ENCODE measurements at places on chromosomes 3 and 15.
A peak's percentile ranks its signal among the peaks of the same experiment; 100 is the strongest.

- ATAC-seq: no peak
These were observed 17.7 kb downstream of the MAGEF1 start for GRCh38 chr3:184694133-184694665.

DNA sequence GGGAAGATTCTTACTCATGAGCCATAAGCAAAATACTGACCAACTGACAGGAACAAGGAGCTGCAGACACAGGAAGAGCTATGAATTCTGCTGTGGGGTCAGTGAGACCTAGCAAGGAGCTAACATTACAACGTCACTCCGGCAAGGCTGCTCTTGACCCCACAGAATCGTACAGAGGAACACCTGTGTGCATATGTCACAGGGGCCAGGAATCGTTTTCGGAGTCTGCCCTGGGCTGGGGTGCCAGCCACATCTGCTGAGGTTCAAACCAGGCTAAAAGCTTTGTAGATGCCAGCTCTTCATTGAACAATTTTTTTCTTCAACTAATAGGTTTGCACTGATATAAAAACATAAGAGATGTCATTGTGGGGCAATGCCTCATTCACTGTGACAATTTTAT is 82.6 kb downstream of the LRRK1 start:
- ATAC-seq: no peak

DNA sequence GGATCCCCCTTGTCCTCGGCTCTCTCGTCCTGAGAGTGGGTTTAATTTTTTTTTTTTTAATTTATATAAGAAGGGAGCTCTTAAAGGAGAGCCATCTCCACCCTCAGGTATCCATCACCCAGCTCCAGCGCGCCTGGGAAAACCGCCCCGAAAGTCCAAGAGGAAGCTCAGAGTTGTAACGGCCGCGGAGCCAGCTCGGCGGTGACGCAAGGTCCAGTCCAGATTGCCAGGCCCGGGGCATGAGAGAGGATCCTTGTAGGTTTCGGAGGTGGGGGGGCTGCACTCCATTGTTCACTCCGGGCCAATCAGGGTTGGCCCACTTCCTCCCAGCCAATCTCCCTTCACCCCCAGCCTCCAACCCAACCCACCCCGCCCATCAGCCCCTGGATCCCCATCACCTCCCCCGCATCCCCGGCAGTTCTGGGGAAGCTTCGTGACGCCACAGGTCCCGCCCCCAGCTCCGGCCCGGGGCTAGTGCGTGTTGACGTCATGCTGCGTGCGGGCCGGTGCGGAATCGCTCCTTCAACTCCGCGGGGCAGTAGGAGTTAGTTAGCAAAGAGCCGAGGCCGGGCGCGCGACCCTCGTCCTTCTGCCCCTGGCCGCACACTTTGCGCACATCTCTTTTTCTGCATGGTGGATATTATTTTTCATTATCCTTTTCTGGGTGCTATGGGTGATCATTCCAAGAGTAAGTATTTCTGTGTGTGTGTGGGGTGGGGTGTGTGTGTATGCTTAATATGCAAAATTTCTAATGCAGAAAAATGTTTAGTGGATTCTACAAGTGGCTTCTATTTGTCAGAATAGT is at the start of gene ISL2:
Gene ISL2 (plus strand): TSS at position 520 of the 805 bp plus-strand sequence. CDS start 111 bp downstream, at position 631.
- ATAC-seq: peak; percentile 77

GRCh38 chr3:144692488-144692887 is 720.9 kb downstream of the DIPK2A start:
- ATAC-seq: no peak

GRCh38 chr3:143084856-143085731 is 34.5 kb upstream of the CHST2 start:
- no peak for ATAC-seq

GRCh38 chr15:93028111-93028631 is 60.8 kb downstream of the RGMA start:
- peak; percentile 10 for ATAC-seq

GRCh38 chr3:12479919-12480427 is 4.3 kb upstream of the TSEN2 start:
- ATAC-seq: no peak

GRCh38 chr15:41944313-41944940 is 27.9 kb downstream of the EHD4 start:
- ATAC-seq: peak; percentile 82

GRCh38 chr15:67121644-67122605 is 56.5 kb downstream of the SMAD3 start:
- ATAC-seq: no peak

GRCh38 chr15:93200081-93200836 is 111.2 kb upstream of the RGMA start:
- ATAC-seq: no peak

DNA sequence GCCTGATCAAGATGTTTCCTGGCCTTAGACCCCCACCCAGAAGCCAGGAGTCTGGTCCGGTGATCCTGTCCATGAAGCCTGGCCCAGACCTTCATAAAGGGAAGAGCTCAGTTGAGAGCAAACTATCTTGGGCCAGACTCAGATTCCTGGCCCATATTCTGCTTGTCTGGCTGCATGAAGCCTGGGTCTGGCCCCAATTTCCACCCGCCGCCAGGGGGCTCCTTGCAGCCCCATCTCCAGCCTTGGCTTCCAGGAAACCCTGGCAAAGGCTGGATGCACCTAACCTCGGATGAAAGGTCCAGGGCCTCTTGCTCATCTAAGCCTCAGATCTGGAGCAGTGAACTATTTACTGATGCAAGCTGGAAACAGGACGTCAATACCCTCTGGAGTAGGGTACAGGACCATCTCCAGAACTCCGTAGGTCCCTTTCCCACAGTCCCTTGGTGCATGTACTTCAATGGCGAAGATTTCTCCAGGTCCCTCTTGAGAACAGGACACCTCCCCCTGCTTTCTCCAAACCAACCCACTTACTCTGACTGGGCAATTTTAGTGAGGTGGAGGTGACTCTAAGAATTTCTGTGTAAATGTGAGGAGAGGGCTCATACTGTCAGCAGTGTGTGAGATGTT is 5.6 kb downstream of the FOXL2 start:
- ATAC-seq: no peak

- ATAC-seq: peak; percentile 81
These were observed 11.5 kb upstream of the TIMP4 start for GRCh38 chr3:12170207-12170606.

- ATAC-seq: no peak
These were observed 9.2 kb downstream of the BBX start for GRCh38 chr3:107531917-107532469.

DNA sequence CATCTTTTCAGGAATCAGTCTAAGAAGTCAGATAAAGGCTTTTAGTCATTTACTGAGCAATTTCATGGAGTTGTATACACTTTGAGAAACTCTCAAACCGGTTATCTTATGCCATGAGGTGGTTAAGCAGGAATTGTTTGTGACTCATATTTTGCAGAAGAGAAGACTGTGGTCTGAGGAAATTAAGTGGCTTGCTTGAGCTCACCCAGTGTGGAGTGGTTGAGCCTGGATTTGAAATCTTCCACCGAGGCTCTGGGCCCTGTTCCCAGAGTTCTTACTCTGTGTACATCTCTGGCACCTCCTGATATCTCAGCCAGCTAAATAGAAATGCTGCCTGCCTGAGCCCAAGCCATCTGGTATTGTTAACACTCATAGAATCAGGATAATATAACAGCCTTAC is 37.8 kb upstream of the BCL6 start:
- ATAC-seq: no peak

GRCh38 chr15:43143203-43143941 is 10.0 kb downstream of the TMEM62 start:
- no peak for ATAC-seq

DNA sequence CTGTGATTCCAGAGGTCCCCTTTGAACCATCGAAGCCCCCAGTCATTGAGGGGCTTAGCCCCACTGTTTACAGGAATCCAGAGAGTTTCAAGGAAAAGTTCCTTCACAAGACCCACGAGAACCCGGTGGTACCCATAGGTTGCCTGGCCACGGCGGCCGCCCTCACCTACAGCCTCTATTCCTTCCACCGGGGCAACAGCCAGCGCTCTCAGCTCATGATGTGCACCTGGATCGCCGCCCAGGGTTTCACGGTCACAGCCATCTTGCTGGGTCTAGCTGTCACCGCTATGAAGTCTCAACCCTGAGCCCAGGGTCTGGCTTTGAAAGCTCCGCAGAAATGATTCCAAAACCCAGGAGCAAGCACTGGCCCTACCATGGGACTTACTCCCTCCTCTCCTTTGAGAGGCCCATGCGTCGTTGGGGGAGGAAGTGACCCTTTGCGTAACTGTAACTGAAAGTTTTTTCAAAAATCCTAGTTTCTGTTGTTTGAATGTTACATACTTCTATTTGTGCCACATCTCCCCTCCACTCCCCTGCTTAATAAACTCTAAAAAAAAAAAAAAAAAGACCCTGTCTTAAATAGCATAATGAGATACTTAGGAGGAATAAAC is 85.1 kb upstream of the CSPG5 start:
- no peak for ATAC-seq

DNA sequence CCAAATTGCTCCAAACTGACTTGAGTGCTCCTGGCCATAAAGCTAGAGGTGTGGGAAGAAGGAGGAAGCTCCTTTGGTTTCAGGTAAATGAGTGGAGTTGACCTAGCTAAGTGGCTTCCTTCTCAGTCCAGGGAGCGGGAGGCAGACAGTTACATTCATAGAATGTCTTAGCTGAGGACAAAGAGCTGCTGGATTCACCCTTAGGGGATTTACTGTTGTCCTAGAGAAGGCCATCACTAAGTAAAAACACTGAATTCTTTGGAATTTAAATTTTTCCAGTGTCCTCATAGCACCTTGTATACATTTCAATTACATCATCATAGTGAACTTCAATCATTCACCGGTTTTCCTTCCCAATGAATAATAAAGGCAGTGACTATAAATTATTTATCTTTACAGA is 27.3 kb upstream of the NANOGP8 start:
- no peak for ATAC-seq

- no peak for ATAC-seq
These were observed 257.5 kb upstream of the LRTM1 start for GRCh38 chr3:55185380-55185779.

GRCh38 chr3:65758876-65759598 is 279.7 kb downstream of the MAGI1 start:
- no peak for ATAC-seq

GRCh38 chr3:194019398-194020165 is 116.4 kb upstream of the HES1 start:
- peak; percentile 31 for ATAC-seq

DNA sequence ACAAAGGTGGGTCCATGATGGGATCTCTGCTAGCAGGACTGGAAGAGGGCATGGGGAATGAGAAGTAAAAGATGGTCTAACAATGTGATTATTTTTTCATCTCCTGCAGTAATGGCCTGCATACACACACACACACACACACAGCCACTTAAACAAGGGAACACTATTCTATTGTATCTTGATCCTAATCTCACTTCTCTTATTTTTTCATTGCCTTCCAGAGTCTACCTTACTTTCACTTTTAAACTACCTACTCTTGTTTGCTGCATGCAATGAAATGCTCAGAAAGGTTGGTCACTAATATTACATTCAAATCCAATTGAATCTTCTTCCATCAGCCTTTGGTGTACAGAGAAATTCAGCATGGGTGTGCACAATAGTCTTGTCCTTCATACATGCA is 853.8 kb downstream of the IGSF11 start:
- ATAC-seq: no peak

DNA sequence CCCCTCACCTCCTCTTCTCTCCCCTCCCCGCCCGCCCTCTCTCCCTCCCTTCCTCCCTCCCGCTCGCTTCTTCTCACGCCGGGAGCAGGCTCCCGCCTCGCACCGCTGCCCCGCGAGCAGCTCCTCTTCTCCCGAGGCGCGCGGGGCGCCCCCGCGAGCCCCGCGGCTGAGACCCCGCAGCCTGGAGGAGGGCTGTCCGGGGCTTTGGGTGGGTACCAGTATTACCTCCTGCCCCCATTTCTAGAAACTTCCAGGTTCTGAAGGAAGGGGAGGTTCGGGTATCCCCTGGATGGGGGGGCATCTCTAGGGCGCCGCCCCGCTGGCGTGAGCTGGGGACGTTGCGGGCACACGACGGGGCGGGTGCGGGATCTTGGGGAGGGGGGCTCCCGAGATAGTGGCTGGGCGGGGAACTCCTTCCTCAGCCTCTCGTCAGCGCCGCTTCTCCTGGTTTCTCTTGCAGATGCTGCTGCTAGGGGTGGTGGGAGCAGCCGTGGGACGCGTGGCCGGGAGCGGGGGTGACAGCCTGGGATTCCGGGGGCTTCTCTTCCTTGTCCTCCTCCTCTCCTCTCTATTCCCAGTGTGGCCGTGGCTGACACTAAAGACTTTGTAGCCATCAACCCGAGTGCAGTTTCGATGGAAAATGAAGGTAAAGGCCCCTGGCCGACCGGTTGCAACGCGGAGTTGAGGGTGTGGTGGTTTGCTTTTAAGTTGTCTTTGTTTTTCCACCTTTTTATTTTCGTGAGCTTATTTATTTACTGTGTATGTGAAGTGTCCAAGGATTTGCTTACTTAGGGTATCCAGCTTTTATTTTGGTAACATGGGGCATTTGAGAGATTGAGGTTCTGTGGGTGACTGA is 474 bp downstream of the ATP2C1 start:
- ATAC-seq: peak; percentile 59

- no peak for ATAC-seq
These were observed 72.8 kb downstream of the GALK2 start for GRCh38 chr15:49242820-49243219.

DNA sequence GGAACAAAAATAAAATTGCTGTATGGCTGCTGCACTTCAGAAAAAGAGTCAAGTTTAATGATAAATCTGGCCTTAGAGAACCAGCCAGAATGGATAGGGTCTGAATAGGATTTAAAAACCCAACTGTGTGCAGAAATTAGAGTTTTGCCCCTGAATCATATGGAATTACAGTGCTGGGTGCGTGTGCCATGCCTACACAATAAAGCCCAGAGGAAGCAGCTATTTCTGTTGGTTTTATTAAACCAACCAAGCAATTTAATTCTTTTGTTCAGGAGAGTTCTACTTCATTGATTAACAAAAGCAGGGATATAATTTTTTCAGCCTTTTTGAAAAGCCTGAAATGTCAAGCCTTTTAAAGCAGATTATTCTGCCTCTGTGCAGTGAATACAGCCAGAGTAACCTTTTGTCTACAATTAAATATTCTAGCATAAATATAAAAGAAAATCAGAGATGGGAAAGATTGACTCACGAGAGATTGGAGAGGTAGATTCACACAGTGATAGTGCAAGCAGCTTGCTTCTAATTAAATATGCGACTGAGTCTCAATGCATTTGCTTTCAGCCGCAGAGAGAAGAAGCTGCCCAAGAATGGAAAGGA is 66.7 kb upstream of the DNAJC19 start:
- ATAC-seq: peak; percentile 92

DNA sequence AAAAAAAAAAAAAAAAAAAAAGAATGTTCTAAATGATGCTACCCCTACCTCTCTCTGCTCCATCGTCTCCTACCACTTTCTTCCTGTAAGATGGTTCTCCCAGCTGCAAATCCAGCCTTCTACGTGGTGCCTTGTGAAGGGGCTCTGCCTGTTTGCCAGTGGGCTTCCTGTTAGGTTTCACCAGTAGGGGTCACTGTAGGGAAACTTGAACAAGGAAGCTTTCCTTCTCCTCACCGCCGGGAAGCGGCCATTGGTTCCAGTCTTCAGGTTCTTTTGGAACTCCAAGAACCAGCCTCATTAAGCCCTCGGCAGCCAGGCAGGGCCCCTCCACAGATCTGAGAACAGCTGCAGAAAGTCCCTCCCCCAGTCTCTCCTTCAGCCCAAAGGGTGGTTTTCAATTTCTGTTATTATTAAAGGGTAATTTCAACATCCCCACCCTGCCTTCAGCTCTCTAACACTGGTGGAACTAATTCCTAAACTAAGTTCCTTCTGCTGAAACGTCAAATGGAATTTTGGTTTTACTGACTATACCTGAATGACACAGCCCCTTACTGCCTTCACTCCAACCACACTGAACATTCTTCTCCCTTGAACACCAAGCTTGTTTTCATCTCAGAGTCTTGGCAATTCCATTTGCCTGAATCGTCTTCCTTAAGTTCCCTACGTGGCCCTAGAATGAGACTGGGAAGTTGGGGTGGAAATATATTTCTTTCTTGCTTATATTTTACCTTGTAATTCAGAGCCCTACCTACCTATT is 13.5 kb downstream of the MCCC1 start:
- no peak for ATAC-seq
